ENCODE measurements at places on chromosomes 16 and 17.

GRCh38 chr16:5971924-5972323 is 874.3 kb upstream of the EEF2KMT start:
- H3K27me3 ChIP-seq, result no peaks in the 10 kb centered on the region
- H3K4me1 ChIP-seq, result no peaks in the 10 kb centered on the region
- no peak overlapping the region for H3K27ac ChIP-seq
- no peaks in the 10 kb centered on the region for H3K36me3 ChIP-seq

DNA sequence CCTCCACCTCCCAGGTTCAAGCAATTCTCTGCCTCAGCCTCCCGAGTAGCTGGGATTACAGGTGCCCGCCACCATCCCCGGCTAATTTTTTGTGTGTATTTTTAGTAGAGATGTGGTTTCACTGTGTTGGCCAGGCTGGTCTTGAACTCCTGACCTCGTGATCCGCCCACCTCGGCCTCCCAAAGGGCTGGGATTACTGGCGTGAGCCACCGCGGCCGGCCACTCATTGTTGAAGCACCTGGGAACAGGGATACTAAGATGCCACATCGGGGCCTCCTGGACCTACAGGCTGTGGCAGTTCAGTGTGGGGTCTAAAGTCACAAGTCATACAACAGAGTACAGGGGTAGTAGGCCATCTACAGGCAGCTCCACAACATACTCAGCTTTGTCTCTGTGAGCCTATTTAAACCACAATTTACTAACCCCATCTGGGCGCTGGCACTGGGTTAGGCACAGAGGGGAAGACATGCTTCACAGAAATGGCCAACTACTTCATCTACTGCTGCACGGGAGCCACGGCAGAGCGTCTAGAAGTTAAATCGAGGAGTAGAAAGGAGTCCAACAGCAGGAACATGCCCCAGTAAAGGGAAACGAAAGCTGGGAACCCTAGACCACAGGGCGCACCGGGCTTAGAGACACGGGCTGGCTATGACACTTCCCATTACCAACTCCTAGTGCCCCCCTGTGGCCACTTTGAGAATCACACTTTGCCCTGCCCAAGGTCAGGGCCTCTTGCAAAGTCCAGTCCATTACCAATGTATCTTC is 4.3 kb downstream of the VAMP2 start:
- peak overlapping the region; percentile 89 for H3K27ac ChIP-seq
- H3K27me3 ChIP-seq, result no peaks in the 10 kb centered on the region
- no peak for DNase-seq
- peak overlapping the region; percentile 16 for H3K4me3 ChIP-seq

- peaks cover 3% of the 10 kb centered on the region for H3K4me1 ChIP-seq
- no peak overlapping the region for H3K27ac ChIP-seq
- peak; percentile 49 for DNase-seq
- H3K36me3 ChIP-seq, result peaks cover 4% of the 10 kb centered on the region
- no peaks in the 10 kb centered on the region for H3K27me3 ChIP-seq
Observed at GRCh38 chr17:65637786-65638185, 76.3 kb upstream of the AXIN2 start.

DNA sequence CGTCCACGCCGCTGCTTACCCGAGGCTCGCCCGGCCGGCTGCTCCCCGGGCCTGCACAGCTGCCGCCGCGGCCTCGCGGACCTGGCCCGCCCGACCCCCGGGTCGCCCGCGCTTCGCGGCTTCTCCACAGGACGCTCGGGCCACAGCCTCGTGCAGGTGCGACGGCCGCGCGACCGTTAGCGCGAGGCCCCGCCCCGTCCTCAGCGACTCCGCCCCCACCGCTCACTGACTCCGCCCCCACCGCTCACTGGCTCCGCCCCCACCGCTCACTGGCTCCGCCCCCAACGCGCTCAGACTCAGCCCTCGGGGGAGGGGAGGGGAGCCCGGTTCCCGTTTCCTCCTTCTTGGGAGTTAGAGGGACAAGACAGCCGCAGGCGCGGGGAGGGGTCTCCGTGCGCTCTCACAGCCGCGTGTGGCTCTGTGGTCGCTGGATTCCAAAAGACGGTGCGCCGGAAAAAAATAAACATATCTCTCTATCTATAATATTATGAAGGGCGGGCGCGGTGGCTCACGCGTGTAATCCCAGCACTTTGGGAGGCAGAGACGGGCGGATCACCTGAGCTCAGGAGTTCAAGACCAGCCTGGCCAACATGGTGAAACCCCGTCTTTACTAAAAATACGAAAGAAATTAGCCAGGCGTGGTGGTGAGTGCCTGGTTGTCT is at the start of gene MEIOB:
TSS of gene MEIOB (minus strand) at position 191 of the 662 bp plus-strand sequence. CDS start 3,989 bp downstream, outside the sequence.
- H3K4me1 ChIP-seq, result peaks cover 6% of the 10 kb centered on the region
- no peak within 1 kb of the TSS for H3K4me3 ChIP-seq
- H3K27ac ChIP-seq, result no peak within 1 kb of the TSS
- no peaks in the 10 kb centered on the region for H3K36me3 ChIP-seq

DNA sequence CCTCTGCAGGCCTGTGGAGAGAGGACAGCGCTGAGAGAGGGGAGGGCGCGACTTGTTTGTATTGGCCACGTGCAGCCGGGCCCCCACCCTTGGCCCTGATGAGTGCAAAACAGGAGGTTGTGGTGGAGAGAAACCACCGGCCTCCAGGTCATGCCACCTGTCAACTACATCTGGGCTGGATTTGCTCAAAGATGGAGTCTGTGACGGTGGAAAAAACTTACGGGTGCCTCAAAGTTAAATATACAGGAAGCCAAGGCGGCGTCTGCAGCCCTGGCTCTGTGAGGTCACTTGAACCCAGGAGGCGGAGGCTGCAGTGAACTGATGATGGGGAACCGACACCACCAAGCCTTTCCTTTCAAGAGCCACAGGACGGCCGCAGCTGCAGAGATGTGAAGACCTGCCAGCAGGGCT is 15.7 kb downstream of the C16orf74 start:
- no peaks in the 10 kb centered on the region for H3K27me3 ChIP-seq
- H3K4me1 ChIP-seq, result peaks cover 11% of the 10 kb centered on the region
- no peak for DNase-seq

- H3K27ac ChIP-seq, result no peak overlapping the region
- H3K36me3 ChIP-seq, result no peaks in the 10 kb centered on the region
- no peak for DNase-seq
- H3K4me1 ChIP-seq, result no peaks in the 10 kb centered on the region
- H3K4me3 ChIP-seq, result no peak overlapping the region
Observed at GRCh38 chr17:15169676-15170075, 95.5 kb downstream of the PMP22 start.

- no peak for DNase-seq
- no peaks in the 10 kb centered on the region for H3K27me3 ChIP-seq
- no peak overlapping the region for H3K27ac ChIP-seq
- H3K4me3 ChIP-seq, result no peak overlapping the region
Observed at GRCh38 chr16:4246777-4247459, 5.0 kb upstream of the SRL start.

DNA sequence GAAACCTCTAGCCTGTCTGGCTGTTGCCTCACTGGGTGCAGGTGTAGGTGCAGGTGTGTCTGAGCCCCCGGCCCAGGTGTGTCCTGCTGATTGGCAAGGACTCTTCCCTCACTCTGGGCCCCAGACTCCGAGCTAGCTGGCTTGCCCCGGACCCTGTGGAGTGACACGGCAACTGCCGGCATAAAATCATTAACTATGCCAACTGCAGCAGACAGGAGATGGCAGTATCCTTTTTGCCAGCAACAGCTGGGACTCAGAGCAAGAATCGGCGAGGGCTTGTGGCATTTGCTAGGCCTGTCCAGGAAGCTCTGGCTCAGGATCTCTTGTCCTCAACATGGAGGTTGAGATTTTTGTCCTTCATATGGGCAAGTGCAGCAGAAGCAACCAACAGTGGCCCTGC is 20.8 kb downstream of the CIAPIN1 start:
- H3K36me3 ChIP-seq, result peaks cover 40% of the 10 kb centered on the region
- H3K27ac ChIP-seq, result no peak overlapping the region

DNA sequence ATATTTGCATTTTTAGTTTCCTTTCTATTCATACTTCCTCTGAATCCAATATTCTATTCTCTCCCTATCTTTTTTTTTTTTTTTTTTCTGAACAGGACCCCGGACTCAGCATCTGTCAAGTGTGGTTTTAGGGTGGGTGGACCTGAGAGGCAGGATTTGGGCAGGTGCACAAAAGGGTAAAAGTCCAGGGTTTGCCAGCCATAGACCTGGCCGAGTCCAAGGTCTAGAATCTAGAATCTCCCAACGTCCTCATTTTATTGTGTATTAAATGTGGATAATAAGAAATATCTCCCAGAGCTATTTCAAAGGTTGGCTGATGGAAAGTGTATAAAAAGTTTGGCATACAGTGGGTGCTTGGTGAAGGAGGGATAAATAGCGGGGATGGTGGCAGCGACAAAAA is 273.3 kb upstream of the MAF start:
- no peak overlapping the region for H3K27ac ChIP-seq
- H3K4me1 ChIP-seq, result no peaks in the 10 kb centered on the region
- H3K36me3 ChIP-seq, result no peaks in the 10 kb centered on the region
- no peak overlapping the region for H3K4me3 ChIP-seq

GRCh38 chr17:34156741-34157589 is 98.1 kb upstream of the CCL2 start:
- no peaks in the 10 kb centered on the region for H3K36me3 ChIP-seq
- peaks cover 32% of the 10 kb centered on the region for H3K4me1 ChIP-seq
- H3K4me3 ChIP-seq, result peak overlapping the region; percentile 31
- no peak overlapping the region for H3K27ac ChIP-seq

All from spinal cord (tissue), 10 donors.